ENCODE measurements at places on chromosomes 2 and 18.

GRCh38 chr18:78865771-78866310 lies 113.8 kb upstream of the SALL3 start:
- H3K36me3 ChIP-seq, result no peaks in the 10 kb centered on the region
- no peak overlapping the region for H3K27ac ChIP-seq
- no peak overlapping the region for H3K4me3 ChIP-seq
- peaks cover 71% of the 10 kb centered on the region for H3K27me3 ChIP-seq

GRCh38 chr2:178666458-178666857 lies 140.8 kb downstream of the TTN start:
- H3K27ac ChIP-seq, result no peak overlapping the region
- H3K4me3 ChIP-seq, result no peak overlapping the region
- H3K4me1 ChIP-seq, result no peaks in the 10 kb centered on the region
- DNase-seq, result no peak
- H3K36me3 ChIP-seq, result no peaks in the 10 kb centered on the region

- DNase-seq, result peak; percentile 51
- no peaks in the 10 kb centered on the region for H3K36me3 ChIP-seq
- peaks cover 13% of the 10 kb centered on the region for H3K4me1 ChIP-seq
- peak overlapping the region; percentile 19 for H3K27ac ChIP-seq
- no peak overlapping the region for H3K4me3 ChIP-seq
Measured at GRCh38 chr2:164456619-164457018, 164.7 kb downstream of the GRB14 start.

DNA sequence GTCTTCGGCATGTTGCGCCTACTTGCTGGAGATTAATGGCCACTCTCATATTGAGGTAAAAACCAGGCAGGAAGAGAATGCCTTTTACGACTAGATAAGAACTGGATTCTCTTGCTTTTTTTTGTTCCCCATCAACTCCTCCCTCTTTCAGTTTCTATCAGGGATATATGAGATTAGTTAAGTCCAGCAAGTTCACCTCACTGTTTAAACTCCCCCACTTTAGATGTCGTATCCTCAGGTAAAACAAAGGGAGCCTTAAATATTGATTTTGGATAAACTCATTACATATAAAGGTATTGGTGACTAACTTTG lies 98.4 kb downstream of the PLEKHM3 start:
- no peaks in the 10 kb centered on the region for H3K4me1 ChIP-seq
- DNase-seq, result no peak
- no peaks in the 10 kb centered on the region for H3K27me3 ChIP-seq
- H3K36me3 ChIP-seq, result no peaks in the 10 kb centered on the region

DNA sequence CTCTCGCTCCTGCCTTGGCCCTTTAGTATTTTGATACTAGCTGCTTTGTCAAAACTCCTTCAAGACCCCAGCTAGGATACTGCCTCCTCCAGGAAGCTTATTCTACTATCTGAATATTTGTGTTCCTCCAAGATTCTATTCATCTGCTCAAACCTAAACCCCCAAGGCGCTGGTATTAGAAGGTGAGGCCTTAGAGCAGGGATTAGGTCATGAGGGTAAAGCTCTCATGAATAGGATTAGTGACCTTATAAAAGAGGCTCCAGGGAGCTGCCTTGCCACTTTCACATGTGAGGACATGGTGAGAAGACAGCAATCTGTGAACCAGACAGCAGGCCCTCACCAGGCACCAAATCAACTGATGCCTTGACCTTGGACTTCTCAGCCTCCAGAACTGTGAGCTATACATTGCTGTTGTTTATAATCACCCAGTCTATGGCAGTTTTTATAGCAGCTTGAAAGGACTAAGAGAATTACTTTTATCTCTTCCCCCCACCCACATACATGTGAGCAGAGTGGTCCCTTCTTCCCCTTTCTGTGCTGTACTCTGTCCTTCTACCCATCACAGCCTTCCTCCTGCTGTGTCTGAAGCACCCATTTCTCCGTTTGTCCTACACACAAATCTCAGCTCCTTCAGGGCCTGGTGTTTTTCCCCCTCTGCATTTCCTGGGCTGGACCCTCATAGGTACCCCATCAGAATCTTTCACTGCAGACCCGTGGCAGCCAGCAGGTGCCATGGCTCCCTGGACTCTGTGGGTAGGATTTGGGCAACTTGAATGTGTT lies 54.5 kb downstream of the HS1BP3 start:
- H3K4me3 ChIP-seq, result no peak overlapping the region
- no peaks in the 10 kb centered on the region for H3K27me3 ChIP-seq
- no peaks in the 10 kb centered on the region for H3K36me3 ChIP-seq
- no peak overlapping the region for H3K27ac ChIP-seq
- no peak for DNase-seq

- no peak overlapping the region for H3K27ac ChIP-seq
- H3K36me3 ChIP-seq, result no peaks in the 10 kb centered on the region
- H3K27me3 ChIP-seq, result no peaks in the 10 kb centered on the region
- H3K4me1 ChIP-seq, result no peaks in the 10 kb centered on the region
- no peak overlapping the region for H3K4me3 ChIP-seq
Measured at GRCh38 chr2:179226203-179226960, 38.2 kb downstream of the SESTD1 start.

DNA sequence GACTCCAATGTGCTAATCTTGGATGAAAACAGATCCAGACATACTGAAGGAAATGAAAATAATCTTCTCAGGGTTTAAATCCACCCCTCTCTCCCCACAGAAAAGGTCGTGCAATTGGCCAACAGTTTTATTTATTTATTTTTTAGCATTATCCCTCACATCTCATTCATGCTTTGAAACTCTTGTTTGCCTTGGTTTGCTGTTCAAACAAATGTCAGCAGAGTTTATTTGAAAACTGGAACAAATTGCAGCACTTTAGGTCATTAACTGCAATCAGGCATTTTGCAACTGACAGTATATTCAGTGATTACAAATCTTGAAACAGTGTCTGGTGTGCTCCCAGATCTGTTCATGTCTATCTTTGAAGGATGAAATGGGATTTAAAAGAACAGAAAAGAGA lies 220.6 kb downstream of the SLC4A10 start:
- no peak for DNase-seq
- H3K36me3 ChIP-seq, result no peaks in the 10 kb centered on the region
- H3K4me3 ChIP-seq, result no peak overlapping the region
- no peak overlapping the region for H3K27ac ChIP-seq
- H3K27me3 ChIP-seq, result no peaks in the 10 kb centered on the region

- H3K27ac ChIP-seq, result no peak overlapping the region
- H3K36me3 ChIP-seq, result no peaks in the 10 kb centered on the region
- H3K4me3 ChIP-seq, result no peak overlapping the region
- H3K4me1 ChIP-seq, result no peaks in the 10 kb centered on the region
- no peak for DNase-seq
Measured at GRCh38 chr2:71503837-71504236, 50.5 kb downstream of the DYSF start.

DNA sequence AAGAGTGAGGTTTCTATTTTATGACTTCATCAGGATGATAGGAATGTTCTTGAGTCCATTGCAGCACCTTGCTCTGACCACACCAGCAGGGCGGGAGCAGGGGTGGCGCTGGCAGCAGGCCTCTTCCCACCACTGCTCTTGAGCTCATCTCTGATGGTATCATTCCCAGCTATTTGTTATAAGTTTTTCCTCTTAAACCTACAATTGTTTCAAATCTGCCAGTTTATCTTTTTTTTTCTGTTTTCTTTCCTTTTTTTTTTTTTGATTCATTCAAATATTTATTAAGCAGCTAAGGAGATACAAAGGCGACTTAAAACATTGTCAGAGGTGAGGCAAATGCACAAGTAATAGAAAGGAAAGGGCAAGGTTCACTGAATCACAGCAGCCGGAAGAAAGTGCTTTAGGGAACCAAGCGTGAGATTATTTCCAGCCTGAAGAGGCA lies 28.7 kb downstream of the NIFK start:
- no peak overlapping the region for H3K4me3 ChIP-seq
- no peaks in the 10 kb centered on the region for H3K27me3 ChIP-seq
- no peak overlapping the region for H3K27ac ChIP-seq
- no peaks in the 10 kb centered on the region for H3K36me3 ChIP-seq

DNA sequence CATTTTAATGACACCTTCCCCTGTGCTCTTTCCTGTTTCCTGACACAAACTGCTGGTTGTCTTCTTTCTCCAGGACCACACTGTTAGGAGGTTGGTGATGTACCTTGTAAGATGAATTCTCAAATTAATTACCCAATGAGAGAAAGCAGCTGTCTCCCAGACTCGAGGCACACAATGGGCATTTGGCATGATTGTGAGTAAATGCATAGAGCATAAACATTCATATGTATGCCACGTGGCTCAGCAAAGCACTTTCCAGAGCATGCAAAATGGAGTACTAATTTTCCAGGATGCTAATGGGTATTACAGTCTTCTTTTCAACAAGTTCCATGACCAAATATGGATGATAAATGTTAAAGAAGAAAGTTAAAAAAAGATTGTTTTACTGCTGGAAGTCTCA lies 235.2 kb upstream of the KLHL29 start:
- no peaks in the 10 kb centered on the region for H3K27me3 ChIP-seq
- H3K4me3 ChIP-seq, result no peak overlapping the region
- DNase-seq, result no peak
- no peak overlapping the region for H3K27ac ChIP-seq
- H3K36me3 ChIP-seq, result no peaks in the 10 kb centered on the region
- H3K4me1 ChIP-seq, result no peaks in the 10 kb centered on the region

DNA sequence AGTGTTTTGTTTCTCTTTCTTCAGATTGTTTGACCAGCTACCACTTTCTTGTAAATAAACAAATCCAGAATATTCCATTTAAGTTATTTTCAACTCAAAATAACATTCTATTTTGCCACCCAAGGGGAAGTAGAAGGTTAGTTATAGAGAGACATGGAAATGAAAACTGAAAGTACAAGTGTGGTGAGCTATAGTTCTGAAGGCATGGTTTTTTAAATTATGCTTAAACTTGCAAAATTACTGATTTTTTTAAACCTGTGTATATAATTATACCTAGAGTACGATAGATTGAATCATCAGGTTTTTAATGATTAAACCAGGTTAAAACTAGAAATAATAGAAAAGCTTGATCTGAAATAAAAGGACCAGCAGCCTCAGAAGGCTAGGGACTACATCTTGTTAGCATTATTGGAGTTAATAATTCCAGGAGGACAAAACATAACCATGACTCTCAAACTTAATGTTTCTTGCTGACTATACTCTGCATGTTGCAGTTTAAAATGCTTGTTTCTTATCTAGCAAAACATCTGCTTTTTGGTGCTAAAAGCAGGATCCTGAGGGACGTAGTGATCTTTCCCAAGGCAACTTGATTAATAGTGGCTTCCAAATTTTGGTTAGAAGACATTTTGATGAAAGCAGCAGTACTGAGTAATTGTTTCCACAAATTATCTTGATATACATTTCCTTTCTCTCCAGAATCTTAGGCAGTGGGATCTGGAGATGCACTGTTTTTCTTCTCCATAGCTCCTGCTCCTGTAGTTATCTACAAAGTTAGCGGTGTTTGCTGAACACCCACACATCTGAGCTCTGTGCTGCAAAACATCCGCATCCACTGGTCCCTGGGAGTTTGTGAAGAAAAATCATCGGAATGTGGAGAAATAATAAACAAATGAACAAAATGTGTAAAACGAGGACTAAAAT lies 327.2 kb upstream of the PKDCC start:
- H3K27ac ChIP-seq, result no peak overlapping the region
- H3K36me3 ChIP-seq, result no peaks in the 10 kb centered on the region
- no peak for DNase-seq

DNA sequence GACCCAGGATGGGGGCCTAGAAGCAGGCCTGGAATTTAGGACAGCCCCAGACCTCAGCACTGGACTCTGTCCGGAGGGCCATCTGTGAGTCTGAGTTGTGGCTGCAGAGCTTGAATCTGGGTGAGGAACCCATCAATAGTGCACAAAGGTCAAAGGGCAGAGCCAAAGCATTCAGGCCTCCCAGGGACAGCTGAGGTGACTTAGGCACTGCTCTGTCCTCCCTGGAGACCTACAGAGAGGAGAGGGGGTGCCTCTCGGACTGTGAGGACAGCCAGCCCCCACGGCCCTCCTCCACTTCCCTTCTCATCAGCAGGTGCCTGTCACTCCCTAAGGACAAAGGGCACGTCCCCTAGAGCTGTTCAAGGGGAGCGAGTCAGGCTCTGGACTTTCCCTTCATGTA lies 25.1 kb upstream of the PRLH start:
- no peak overlapping the region for H3K4me3 ChIP-seq
- no peaks in the 10 kb centered on the region for H3K27me3 ChIP-seq
- no peak for DNase-seq
- H3K27ac ChIP-seq, result no peak overlapping the region
- peaks cover 8% of the 10 kb centered on the region for H3K4me1 ChIP-seq
- peaks cover 43% of the 10 kb centered on the region for H3K36me3 ChIP-seq

DNA sequence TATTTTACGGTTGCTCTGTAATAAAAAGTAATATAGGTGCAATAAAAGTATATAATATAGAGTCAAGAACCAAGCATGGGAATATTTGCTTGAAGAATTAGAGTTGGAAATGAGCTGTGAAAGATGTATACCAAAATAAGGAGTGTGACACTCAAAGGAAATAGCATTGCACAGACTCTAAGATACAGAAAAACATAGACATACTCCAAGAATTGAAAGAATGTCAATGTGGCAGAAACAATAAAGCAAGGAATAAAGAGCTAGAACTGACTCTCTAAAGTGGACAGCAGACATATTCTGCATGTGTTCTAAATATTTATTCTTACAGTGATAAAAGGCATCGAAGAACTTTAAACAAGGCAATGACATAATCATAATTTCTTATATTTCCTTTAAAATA lies 561.1 kb upstream of the SETBP1 start:
- H3K27me3 ChIP-seq, result no peaks in the 10 kb centered on the region
- H3K4me1 ChIP-seq, result no peaks in the 10 kb centered on the region
- H3K36me3 ChIP-seq, result no peaks in the 10 kb centered on the region
- H3K27ac ChIP-seq, result no peak overlapping the region

- no peaks in the 10 kb centered on the region for H3K27me3 ChIP-seq
- H3K4me3 ChIP-seq, result peak overlapping the region; percentile 65
- no peak for DNase-seq
Measured at GRCh38 chr2:216366777-216367471, 5.4 kb downstream of the MARCHF4 start.

DNA sequence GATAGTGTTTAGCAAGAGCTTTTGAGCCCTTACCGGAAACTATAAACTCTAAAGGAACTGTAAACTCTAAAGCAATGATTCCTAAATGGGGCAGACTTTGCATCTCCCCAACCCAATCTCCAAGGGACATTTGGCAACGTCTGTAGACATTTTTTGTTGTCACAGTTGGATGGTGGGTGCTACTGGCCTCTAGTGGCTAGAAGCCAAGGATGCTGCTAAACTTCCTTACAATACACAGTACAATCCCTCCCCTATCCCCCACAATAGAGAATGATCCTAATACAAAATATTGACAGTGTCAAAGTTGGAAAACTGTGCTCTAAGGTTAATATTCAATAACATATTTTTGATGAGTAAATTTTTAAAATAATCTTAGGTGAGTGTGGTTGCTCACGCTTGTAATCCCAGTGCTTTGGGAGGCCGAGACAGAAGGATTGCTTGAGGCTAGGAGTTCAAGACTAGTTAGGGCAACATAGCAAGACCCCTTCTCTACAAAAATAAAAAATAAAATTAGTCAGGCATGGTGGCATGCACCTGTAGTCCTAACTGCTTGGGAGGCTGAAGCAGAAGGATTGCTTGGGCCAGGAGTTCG lies 66.7 kb downstream of the PTPN4 start:
- peak; percentile 48 for DNase-seq
- no peak overlapping the region for H3K4me3 ChIP-seq
- no peaks in the 10 kb centered on the region for H3K4me1 ChIP-seq
- no peaks in the 10 kb centered on the region for H3K27me3 ChIP-seq
